AG08396 (cell line): ENCODE measurements at places on chromosomes 1 and 21.
A peak's percentile ranks its signal among the peaks of the same experiment; 100 is the strongest.

GRCh38 chr1:3135744-3136455, 66.9 kb downstream of the PRDM16 start:
- no peak for DNase-seq

GRCh38 chr1:200381256-200381984, 28.4 kb downstream of the ZNF281 start:
- DNase-seq, result no peak

GRCh38 chr1:231395076-231395997, 26.8 kb downstream of the EGLN1 start:
- DNase-seq, result peak; percentile 73

GRCh38 chr21:31917108-31917507, 44.3 kb downstream of the HUNK start:
- DNase-seq, result no peak

- peak; percentile 2 for DNase-seq
These were observed 104.8 kb upstream of the GRIK1 start for GRCh38 chr21:30044447-30045064.

- no peak for DNase-seq
These were observed 10.4 kb upstream of the FOXE3 start for GRCh38 chr1:47405697-47406096.

DNA sequence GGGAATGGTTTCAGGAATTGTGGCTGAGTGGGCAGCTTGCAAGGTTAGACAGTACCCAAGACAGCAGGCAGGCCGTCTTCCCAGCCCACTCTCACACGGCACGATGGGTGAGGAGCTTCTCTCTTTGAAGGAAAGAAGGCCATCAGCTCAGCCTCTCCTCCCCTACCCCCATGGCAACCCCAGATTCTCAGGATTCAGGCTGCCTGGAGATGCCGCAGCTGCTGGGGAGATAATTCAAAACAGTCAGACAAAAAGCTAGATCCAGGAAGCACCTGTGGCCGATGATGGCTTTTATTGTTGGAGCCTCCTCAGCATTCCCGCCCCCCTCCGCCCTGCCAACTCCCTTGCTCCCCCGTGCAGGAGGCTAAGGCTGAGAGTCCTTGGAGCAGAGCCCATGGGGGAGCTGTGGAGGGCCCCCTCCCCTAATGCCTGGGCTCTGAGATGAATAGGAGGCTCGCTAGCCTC, 220.5 kb downstream of the TRABD2B start:
- DNase-seq, result no peak

DNA sequence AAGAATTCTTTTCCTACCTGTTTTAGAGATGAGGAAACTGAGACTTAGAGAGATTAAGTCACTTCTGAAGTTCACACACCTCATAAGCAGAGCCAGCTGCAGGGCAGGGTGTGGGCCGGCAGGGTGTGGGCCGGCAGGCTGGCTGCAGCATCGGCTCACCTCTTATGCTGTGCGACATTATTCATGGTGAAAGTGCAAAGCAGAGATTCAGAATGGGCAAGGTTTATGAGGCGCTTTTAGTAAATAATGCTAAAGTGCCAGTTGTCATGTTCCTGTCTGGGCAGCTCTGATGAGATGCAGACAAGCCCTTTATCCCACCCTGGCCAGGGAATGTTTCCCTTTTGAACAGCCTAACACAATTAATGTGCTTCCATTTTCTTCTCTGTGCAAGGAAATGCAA, 14.6 kb downstream of the MAB21L3 start:
- no peak for DNase-seq

DNA sequence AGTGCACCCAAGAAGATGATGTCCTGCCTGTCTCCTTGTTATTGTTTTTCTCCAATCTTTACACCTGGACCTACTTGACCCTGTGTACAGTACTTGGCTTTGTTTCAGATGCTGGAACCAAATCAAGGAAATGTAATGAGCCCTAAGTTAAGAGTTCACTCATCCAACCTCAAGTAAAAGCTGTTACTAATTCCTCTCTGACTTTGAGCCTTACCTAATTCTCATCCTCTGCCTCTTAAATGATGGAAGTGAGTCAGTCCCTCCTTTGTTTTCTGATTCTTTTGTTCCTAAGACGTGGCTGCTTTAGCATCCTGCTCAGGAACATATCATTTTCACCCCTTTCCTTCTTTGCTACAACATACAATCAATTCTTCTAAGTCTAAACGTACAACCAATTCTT, 15.3 kb upstream of the PLA2G4A start:
- DNase-seq, result no peak

- DNase-seq, result peak; percentile 35
These were observed 75.9 kb downstream of the VWA5B1 start for GRCh38 chr1:20366463-20367115.

DNA sequence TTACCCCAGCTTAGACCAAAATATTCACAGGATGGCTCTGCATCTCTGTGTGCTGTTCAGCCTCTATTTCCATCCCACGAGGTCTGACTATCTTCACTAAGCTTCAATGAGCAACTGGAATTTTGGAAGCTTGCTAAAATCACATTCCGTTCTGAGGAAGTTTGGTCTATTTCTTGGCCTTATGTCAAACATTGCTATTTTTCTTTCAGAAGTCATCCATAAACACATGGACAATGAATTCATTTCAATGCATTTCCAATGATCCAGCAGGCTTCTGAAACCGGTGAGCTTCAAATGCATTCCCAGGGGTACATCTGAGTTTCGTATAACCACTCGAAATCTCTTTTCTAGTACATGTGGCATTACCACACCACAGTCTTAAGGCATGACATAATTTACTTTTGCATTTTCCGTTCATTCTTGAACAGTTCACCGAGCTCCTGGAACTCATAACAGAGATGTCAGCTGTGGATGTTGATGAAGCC, 294.1 kb upstream of the KAZN start:
- DNase-seq, result peak; percentile 11

- no peak for DNase-seq
These were observed 57.9 kb upstream of the S1PR1 start for GRCh38 chr1:101178688-101179491.

- no peak for DNase-seq
These were observed 5.0 kb upstream of the KIF21B start for GRCh38 chr1:201028461-201028889.

DNA sequence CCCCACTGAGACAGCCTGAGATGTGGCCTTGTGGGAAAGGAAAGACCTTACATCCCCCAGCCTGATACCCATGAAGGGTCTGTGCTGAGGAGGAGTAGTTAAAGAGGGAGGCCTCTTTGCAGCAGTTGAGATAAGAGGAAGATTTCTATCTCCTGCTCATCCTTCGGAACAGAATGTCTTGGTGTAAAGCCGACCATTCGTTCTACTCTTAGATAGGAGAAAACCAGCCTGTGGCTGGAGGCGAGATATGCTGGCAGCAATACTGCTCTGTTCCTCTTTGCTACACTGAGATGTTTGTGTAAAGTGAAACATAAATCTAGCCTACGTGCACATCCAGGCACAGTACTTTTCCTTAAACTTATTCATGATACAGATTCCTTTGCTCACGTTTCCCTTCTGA, 1.5 kb upstream of the CCDC27 start:
- DNase-seq, result no peak

DNA sequence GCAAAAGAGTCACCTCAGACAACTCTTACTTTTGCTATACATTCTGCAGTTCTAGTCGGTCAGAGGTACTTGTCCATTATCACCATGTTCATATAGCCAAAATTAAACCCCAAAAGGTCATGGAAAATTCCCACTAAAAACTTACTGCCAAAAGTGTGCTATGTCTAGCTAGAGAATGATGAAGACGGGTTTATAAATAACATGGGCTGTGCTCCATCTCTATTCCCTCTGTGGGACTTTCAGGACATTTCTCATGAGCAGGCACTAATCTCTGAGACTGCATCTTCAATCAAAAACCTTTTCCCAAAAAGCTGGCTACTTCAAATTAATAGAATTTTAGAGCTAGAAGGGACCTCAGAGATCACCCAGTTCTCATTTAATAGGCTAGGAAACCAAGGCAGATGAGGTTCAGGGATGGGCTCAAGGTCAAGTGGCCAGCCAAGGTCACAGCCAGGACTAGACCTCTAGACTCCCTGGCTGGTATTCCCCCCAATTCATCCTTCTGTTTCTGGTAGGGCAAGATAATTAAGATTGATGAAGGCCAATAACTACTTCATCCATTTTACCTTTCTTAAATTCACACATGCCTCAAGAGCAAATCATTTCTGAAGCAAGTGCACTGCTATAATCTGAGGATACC, 21.0 kb upstream of the MOB3C start:
- DNase-seq, result no peak

DNA sequence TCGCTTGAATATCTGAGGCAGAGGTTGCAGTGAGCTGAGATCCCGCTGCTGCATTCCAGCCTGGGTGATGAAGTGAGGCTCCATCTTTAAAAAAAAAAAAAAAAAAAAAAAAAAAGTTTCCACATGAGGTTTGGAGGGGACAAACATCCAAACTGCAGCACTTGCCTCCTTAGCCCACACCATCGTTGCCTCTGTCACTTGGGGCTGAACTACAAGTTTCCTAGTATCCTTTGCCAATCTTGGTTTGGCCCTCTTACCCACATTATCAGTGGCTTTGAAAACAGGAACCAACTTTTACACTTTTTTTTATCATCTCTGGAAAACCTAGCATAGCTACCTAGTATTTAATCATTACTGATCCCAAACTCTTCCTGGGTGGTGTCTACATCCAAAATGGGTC, 59.2 kb downstream of the CLSTN1 start:
- no peak for DNase-seq

DNA sequence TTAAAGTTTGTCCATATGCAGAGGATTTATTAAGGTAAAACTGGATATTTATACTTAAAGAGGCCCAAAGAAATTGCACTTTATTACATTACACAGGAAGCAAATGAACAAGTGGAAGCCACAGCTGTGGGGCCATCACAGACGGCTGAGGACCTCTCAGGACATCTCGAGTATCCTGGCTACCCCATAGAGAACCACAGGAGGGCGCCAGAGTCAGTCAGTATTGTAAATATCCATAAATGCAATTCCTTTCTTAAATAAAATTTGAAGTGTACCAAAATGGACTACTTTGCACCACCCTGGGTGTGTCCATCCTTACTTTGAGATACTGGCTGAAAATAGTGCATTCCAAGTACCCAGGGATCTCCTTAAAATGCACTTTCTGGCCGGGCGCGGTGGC, 257.2 kb downstream of the MRPL39 start:
- DNase-seq, result peak; percentile 42

- peak; percentile 19 for DNase-seq
These were observed 14.4 kb downstream of the RALGPS2 start for GRCh38 chr1:178739285-178740045.

GRCh38 chr1:85892366-85892765, 184.1 kb upstream of the ZNHIT6 start:
- DNase-seq, result no peak

DNA sequence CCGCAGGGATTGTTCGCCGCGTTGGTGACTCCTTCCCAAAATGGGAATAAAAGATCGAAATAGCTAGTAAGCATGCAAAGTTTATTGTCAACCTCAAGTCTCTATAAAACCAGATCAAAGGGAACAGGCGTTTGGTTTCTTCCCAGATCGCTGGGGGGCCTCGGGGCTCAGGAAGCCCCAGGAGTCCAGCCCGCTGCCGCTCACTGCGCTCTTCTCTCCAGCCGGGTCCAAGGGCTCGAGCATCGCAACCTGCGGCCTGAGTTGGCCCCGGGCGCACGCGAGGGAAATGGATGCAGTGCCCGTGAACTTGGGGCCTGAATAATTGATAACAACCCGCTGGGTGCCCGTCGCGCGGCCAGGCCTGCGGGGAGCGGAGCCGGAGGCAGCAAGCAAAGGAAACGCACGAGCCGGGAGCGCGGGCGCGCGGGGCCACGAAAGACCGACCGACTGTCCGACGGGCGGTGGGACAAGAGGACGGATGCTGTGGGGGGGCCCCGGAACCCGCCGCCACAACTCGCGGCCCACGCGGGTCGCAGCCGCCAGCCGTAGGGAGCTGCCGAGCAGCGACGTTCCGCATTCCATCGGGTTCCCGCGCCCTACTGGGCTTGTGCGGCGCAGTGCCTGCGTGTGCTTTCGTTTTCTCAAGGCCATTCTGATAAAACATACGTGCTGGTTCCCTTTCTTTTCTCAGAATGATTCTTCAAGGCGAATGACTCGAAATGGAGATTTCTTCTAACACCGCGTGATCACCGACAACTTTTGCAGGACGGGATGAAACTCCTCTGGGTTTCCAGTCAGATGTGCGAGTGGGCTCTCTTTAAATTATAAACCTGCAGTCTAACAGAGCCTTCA, 14.0 kb upstream of the ALX3 start:
- DNase-seq, result peak; percentile 64

DNA sequence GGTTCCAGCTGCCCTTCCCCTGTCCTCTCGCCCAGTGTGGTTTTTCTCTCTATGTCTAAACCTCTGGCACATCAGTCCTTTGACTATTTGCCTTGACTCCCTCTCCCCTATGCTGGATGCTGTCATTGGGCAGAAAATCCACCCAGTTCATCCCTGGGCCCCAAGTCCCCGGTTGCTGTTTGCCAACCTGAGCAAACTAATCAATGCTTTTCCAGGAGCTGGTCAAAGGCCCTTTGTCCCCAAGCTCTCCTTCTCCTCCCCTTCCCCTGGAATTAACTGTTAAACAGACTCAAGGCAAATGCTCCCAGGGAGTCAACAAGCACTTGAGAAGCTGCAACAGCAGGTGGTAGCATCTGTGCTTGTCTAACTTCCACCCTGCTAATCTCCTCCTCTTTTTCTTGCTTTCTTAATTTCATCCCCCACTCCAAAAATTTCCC, 102.7 kb downstream of the LMX1A start:
- no peak for DNase-seq

GRCh38 chr1:89553157-89553556, 28.5 kb downstream of the LRRC8B start:
- no peak for DNase-seq

DNA sequence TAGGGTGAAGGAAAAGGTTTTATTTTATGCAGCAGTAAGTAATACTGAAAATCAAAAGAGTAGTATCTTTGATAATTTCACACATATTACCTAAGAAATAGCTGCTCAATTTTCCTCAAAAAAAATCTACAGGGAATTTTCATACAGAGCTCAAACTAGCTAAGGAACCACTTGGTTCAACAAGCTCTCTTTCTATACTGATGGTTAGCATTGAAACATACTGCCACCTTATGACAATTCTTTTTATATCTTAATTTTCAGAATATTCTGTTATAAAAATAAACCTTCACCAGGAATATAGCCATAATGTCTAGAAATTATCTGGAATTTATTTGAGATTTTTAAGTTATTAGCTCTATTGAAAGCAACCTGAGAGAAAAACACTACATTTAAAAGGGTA, 142.1 kb downstream of the DPYD start:
- DNase-seq, result no peak

DNA sequence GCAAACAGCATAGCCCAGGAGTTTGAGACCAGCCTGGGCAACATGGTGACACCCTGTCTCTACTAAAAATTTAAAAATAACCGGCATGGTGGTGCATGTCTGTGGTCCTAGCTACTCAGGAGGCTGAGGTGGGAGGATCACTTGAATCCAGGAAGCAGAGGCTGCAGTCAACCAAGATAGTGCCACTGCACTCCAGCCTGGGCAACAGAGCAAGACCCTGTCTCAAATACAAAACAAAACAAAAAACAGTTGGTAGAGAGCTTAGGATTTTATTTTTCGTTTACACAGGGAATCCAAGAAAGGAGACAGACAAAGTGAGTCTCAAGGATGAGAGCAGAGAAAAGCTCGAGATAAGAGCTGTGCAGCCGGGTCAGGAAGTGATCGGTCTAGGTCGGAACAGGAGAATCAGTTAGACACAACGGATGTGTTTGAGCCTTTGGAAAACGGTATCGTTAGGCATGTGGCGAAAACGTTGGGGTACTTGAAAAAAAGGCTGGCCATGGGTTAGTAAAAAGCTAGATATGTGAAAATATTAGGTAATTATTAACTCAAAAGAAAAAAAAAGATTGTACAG, 1.7 kb upstream of the MIB2 start:
- DNase-seq, result no peak

- DNase-seq, result no peak
These were observed 121.2 kb downstream of the DUSP10 start for GRCh38 chr1:221620437-221621384.

GRCh38 chr1:155015527-155016230, 13.1 kb downstream of the ZBTB7B start:
- DNase-seq, result no peak
